ENCODE measurements at places on chromosomes 2 and 18. TPM values are rescaled to one million over a fixed set of nuclear protein-coding genes. Genes with fewer than 3 reads are reported as not detected.

- H3K27ac ChIP-seq = peak overlapping the region; percentile 52
- peaks cover 24% of the 10 kb centered on the region for H3K36me3 ChIP-seq
- H3K27me3 ChIP-seq = peaks cover 54% of the 10 kb centered on the region
- H3K4me3 ChIP-seq = peak overlapping the region; percentile 10
- H3K4me1 ChIP-seq = peaks cover 17% of the 10 kb centered on the region
Observed at GRCh38 chr2:218962859-218963492, 3.5 kb downstream of the CDK5R2 start.

DNA sequence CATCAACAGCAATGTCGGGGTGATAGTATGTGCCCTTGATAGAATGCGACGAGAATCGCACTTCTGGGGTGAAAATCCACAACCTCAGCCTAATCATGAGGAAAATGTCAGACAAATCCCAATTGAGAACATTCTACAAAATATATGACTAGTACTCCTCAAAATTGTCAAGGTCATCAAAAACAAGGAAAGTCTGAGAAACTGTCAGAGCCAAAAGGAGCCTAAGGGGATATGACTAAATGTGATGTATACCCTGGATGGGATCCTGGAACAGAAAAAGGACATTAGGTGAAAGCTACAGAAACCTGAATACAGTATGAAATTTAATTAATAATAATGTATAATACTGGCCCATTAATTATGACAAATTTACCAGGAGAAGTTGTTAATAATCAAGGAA lies 7.6 kb upstream of the CACNB4 start:
- DNase-seq = no peak
- no peak overlapping the region for H3K27ac ChIP-seq
- H3K27me3 ChIP-seq = peaks cover 8% of the 10 kb centered on the region
- no peaks in the 10 kb centered on the region for H3K4me1 ChIP-seq
- H3K4me3 ChIP-seq = no peak overlapping the region
- no peaks in the 10 kb centered on the region for H3K36me3 ChIP-seq

GRCh38 chr18:9482790-9483189 lies 7.5 kb downstream of the RALBP1 start:
- H3K4me1 ChIP-seq = peaks cover 2% of the 10 kb centered on the region
- no peak overlapping the region for H3K4me3 ChIP-seq
- H3K27ac ChIP-seq = no peak overlapping the region
- H3K27me3 ChIP-seq = no peaks in the 10 kb centered on the region

GRCh38 chr2:62042944-62043343 lies 137.5 kb downstream of the COMMD1 start:
- H3K4me1 ChIP-seq = no peaks in the 10 kb centered on the region
- H3K4me3 ChIP-seq = no peak overlapping the region
- DNase-seq = no peak
- no peaks in the 10 kb centered on the region for H3K27me3 ChIP-seq
- H3K27ac ChIP-seq = no peak overlapping the region
- H3K36me3 ChIP-seq = no peaks in the 10 kb centered on the region

- peak overlapping the region; percentile 16 for H3K27ac ChIP-seq
- peaks cover 5% of the 10 kb centered on the region for H3K36me3 ChIP-seq
- peak overlapping the region; percentile 75 for H3K4me3 ChIP-seq
- peak; percentile 57 for DNase-seq
Observed at GRCh38 chr18:10726198-10727068, 200.6 kb downstream of the NAPG start.

GRCh38 chr2:220226076-220226475 lies 598.6 kb downstream of the SLC4A3 start:
- DNase-seq = no peak
- no peak overlapping the region for H3K27ac ChIP-seq
- peaks cover 23% of the 10 kb centered on the region for H3K36me3 ChIP-seq
- peaks cover 68% of the 10 kb centered on the region for H3K4me1 ChIP-seq
- H3K4me3 ChIP-seq = no peak overlapping the region

DNA sequence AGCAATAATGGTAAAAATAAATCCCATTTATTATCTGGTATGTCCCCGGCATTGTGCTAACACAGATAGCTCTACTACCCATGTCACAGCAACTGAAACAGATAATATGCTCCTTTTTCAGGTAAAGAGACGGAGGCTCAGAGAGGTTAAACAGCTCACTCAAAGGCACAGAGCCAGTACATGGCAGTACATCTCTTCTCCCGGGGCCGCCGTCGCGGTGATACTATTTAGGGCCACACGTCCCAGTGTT lies 693 bp upstream of the PDK1 start:
- no peaks in the 10 kb centered on the region for H3K27me3 ChIP-seq
- no peak for DNase-seq
- peak overlapping the region; percentile 92 for H3K4me3 ChIP-seq
- H3K4me1 ChIP-seq = peaks cover 39% of the 10 kb centered on the region
- H3K27ac ChIP-seq = peak overlapping the region; percentile 75

- no peaks in the 10 kb centered on the region for H3K36me3 ChIP-seq
- H3K4me3 ChIP-seq = no peak overlapping the region
- H3K27me3 ChIP-seq = no peaks in the 10 kb centered on the region
- H3K27ac ChIP-seq = peak overlapping the region; percentile 61
Observed at GRCh38 chr2:40332191-40332826, 119.6 kb downstream of the SLC8A1 start.

- DNase-seq = peak; percentile 37
- peaks cover 5% of the 10 kb centered on the region for H3K27me3 ChIP-seq
- peak overlapping the region; percentile 86 for H3K27ac ChIP-seq
- H3K36me3 ChIP-seq = peaks cover 34% of the 10 kb centered on the region
Observed at GRCh38 chr2:127107622-127107999, 657 bp upstream of the BIN1 start.

DNA sequence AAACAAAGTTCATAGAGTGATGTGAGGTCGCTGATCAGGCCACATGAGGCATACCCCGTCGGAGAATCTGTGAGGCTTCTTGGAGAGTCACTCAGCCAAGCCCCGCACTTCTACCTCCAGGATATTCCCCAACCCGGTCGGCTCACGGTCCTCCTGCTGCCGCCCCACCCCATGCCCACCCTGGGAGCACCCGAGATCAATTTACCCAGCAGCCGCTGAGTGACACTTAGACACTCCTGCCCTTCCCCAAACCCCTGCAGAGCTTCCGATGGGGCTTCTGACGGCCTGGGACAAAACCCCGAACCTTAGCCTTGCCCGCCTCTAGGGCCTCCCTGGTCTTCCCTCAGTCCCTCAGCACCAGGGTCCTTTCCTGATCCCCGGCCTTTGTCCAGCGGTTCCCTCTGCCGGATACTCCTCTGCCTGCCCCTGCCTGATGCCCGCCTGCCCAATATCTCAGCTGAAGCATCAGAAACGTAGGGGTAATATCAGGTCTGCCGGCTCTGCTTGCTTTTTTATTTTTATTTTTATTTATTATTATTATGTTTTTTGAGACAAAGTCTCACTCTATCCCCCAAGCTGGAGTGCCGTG lies 18.9 kb upstream of the OTOS start:
- H3K4me1 ChIP-seq = no peaks in the 10 kb centered on the region
- DNase-seq = no peak
- no peak overlapping the region for H3K4me3 ChIP-seq
- H3K27ac ChIP-seq = no peak overlapping the region
- peaks cover 68% of the 10 kb centered on the region for H3K27me3 ChIP-seq

DNA sequence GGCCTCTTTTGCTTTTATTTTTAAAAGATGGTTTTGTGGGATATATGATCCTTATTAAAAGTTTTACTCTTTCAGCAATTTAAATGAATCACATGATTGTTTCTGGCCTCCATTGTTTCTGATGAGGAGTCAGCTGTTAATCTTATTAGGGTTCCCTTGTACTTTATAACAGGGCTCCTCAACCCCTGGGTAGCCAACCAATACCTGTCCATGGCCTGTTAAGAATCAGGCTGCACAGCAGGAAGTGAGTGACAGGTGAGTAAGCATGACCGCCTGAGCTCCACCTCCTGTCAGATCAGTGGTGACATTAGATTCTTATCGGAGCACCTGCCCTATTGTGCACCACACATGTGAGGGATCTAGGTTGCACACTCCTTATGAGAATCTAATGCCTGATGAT lies 45.1 kb upstream of the FAM98A start:
- H3K27me3 ChIP-seq = no peaks in the 10 kb centered on the region
- H3K36me3 ChIP-seq = no peaks in the 10 kb centered on the region
- no peaks in the 10 kb centered on the region for H3K4me1 ChIP-seq
- H3K4me3 ChIP-seq = no peak overlapping the region
- no peak overlapping the region for H3K27ac ChIP-seq

Gene OSBPL1A
- total RNA-seq = 34.8 TPM

Gene LYG1
- total RNA-seq = 2.3 TPM

Gene STEAP3
- 28.3 TPM for total RNA-seq

Gene UGT1A10
- 120 TPM for total RNA-seq

Gene CRYBA2
- total RNA-seq = not detected

Gene CFC1
- total RNA-seq = not detected

Gene PDE6D
- 25.8 TPM for total RNA-seq

Gene TSGA10
- total RNA-seq = 16.1 TPM

All from Calu3 (cell line).